ENCODE measurements at places on chromosomes 1 and 21.

GRCh38 chr1:245433561-245433960 lies 278.8 kb downstream of the KIF26B start:
- DNase-seq = no peak

- no peak for DNase-seq
These were observed 7.9 kb upstream of the RAB7B start for GRCh38 chr1:206011057-206011456.

GRCh38 chr1:176144526-176144925 lies 62.6 kb downstream of the COP1 start:
- DNase-seq = no peak

DNA sequence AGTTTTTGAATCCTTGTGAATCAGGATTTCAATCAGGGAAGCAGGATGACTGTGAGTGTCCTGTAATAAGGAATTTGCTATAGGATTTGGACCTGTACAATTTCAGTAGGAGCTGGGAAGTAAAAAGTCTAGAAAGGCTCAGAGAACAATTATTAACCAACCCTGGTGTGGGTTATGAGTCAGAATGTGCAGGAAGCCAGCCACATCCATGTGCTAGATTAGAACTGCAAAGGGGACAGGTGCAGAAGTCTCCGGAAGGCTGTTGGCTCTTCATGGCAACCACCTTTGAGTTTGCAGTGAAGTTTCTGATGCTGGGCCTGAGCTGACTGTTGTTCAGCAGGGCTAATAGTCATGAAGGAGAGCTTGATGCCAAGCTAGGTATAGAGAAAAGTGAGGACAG lies 70.7 kb downstream of the SPATA46 start:
- DNase-seq = no peak

- DNase-seq = no peak
These were observed 58.9 kb upstream of the LAPTM5 start for GRCh38 chr1:30816211-30817076.

DNA sequence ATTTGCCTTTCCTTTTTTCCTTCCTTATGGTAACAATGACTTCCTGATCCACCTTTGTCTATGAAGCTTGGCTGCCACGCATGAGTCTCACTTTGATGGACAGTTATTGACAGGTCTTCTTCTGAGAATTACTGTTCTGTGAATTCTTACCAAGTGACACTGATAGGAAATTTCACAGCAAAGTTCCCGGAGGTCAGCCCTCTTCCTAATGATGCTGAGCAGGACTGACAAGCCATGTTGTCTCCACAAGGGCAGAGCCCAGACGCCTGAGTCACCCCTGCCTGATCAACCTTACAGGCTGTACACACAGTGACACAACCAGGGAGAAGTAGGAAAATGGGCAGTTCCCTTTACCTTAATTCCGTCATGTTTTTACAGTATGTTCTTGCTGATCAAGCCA lies 44.2 kb downstream of the ZC3H11B start:
- DNase-seq = no peak

- DNase-seq = no peak
These were observed 84.7 kb downstream of the LRRC8D start for GRCh38 chr1:89905395-89906058.

- DNase-seq = no peak
These were observed 29.5 kb downstream of the TLCD4 start for GRCh38 chr1:95146637-95147036.

GRCh38 chr1:159779403-159779851 lies 1.3 kb upstream of the DUSP23 start:
- no peak for DNase-seq

GRCh38 chr1:177566495-177566894 lies 395.7 kb downstream of the BRINP2 start:
- DNase-seq = no peak

GRCh38 chr1:84620720-84621313 lies 46.6 kb upstream of the CTBS start:
- DNase-seq = peak; percentile 82

DNA sequence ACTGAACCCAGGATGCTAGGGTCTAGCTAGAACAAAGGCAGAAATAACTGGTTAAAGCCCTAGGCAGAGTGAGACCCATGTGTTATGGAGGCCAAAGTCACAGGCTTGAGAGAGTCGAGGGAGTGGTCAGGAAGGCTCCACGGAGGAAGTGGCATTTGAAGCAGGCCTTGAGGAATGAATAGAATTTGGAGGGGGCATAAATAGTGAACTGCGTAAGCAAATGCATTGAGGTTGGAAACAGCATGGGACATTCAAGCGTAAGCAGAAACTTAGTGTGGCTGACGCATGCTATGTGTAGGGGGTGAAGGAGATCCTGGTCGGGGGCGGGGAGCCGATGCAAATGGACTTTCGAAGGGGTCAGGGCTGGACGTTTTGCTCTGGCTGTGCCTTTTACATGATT lies 11.5 kb downstream of the AZIN2 start:
- DNase-seq = no peak

GRCh38 chr1:4048076-4048475 lies 148.0 kb upstream of the C1orf174 start:
- DNase-seq = no peak

DNA sequence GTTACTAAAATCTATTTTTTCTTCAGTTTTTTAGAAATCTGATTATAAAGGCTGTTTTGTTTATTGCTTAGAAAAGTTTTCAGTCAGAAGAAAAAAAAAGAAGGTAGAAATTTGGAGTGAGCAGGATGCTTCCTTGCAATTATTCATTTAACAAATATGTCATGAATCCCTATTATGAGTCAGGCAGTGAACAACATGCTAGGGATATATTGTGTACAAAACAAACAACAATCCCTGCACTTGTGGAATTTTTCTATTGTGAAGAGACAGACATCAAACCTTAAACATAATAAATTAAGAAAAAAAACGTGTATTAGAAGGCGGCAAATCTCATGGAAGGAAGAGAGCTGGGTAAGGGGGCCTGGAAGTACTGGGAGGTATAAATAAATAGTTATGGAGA lies 664.1 kb upstream of the CAMK1G start:
- DNase-seq = no peak

DNA sequence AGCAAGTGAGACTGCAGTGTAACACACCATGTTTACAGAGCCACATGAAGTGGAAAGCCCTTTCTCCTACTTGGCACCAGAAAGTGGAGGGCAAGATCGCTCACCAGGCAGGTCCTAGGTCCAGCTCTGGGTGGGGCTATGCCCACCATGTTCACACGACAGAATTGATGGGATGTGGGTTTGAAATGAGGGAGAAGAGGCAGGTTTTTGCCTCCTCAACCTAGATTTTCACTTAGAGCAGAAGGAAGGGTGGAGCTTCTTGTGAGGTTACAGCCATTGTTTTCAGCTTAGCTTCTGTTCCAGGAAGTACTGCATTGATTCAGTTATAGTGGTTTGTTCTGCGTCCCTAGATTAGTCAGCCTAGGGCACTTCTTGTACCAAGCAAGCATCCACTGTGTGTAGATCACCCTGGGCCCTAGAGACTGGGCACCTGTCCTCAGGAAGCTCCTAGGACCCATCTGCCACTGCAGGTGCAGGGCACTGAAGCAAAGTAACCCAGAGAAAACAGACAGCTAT lies 2.3 kb downstream of the CD53 start:
- no peak for DNase-seq

DNA sequence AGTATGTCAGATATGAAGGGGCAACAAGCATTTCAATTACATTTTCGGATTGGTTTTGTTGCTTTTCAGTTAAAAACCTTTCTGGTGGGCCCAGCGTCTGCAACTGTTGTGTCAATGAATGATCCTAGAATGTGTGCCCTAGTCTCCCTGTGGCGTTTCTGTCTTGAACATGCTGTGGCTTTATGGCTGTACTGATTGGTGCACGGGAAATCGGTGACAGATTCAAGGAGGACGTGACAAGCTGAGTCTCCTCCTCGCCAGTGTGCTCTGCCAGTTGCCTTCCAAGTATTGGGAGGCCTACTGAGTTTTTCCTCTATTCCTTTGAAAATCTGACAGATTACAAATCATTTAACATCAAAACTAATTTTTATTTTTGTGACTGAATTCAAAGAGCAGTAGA lies 127.6 kb downstream of the ZP4 start:
- no peak for DNase-seq

DNA sequence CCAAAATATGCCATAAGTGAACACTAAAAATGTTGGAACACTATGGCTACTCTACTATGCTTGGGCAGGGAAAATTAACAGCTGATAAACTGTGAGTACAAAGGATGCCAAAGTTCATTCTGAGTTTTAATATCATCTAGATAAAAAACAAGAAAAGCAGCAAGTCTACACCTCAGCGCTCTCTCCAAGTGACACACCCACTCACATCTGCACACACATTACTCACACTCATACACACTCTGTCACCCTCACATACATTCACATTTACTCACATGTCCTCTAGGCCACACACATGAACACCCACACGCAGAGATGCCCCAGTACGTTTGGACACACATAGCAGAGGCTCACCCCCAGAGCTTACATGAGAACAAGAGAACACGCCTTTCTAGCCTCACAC lies 87.3 kb upstream of the RAB4A start:
- no peak for DNase-seq

DNA sequence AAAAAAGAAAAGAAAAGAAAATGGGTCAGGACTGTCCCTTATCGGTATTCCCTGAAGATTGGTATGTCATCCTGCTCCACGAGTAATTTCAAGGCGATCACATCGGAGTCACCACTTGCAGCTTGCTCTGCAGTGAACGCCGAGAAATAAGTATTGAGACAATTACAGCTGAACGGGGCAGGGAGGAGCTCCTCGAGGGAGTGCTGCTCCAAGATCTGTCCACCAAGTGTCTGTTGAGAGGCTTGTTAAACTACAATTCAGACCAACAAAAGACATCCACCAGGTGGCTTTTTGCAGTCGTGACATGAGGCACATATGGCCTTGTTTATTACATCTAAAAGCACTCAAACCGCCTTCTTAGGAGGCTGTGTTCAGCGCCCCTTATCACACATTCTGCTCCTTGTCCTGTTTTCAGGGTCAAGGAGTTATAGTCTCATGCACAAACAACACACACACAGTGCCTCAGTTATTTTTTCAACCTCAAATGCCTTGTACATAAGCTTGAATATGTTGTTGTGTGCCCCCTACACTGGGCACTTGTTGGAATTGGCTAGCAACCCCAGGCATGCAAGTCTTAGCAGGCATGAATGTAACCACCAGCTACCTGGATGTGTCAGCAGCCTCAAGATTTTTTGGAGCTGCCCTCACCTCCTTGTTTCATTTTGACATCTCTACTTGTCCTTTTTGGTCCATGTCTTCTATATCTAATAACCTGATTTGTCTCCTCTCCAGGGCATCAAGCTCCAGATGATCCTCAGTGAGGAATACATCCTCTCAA lies 13.0 kb upstream of the CD48 start:
- no peak for DNase-seq
